ENCODE measurements at places on chromosomes 16 and 17.

DNA sequence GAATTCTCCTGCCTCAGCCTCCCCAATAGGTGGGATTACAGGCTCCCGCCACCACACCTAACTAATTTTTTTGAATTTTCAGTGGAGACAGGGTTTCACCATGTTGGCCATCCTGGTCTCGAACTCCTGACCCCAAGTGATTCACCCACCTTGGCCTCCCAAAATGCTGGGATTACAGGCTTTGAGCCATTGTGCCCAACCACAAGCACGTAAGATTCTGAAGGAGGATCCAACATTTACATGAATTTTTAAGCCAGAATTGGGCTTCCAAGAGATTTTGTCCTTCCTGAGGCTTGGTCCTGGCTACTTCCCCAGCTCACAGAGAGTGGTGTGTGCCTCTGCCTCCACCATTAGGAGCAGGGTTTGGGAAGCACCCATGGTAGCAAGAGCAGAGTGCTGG, 11.1 kb downstream of the G6PC3 start:
- no peak for DNase-seq

- no peak for DNase-seq
Measured at GRCh38 chr17:170130-170670, 11.2 kb downstream of the DOC2B start.

- no peak for DNase-seq
Measured at GRCh38 chr17:10775740-10776356, 28.1 kb downstream of the TMEM238L start.

GRCh38 chr17:35171834-35172233, 22.4 kb downstream of the SLC35G3 start:
- no peak for DNase-seq

DNA sequence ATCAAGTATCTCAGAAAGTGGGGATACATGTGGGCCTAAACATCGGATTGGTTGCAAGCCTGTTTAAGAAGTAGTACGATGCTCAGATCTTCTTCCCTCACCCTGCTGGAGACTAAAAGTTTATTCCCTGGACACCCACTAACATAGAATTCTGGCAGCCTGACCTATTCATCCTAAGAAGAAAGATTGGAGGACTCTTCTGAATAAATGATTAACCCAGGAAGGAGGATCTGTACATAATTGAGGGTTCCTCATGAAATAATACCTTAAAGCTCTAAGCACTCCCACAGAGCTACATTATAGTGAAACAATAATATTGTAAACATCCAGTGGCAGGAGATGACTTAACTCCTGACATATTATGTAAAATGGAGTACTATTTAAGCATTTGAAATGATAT, 111.7 kb downstream of the NLK start:
- DNase-seq: no peak

- DNase-seq: no peak
Measured at GRCh38 chr17:39083270-39083669, 68.2 kb downstream of the PLXDC1 start.

Data from erythroblast (primary cell).